ENCODE measurements at places on chromosomes 3 and 15.

- peak; percentile 36 for DNase-seq
These were observed 46.2 kb downstream of the PTH1R start for GRCh38 chr3:46923559-46924350.

- no peak for DNase-seq
These were observed 154.1 kb upstream of the CADPS start for GRCh38 chr3:63029326-63029725.

- no peak for DNase-seq
These were observed 15.8 kb upstream of the EPHB3 start for GRCh38 chr3:184545769-184546168.

DNA sequence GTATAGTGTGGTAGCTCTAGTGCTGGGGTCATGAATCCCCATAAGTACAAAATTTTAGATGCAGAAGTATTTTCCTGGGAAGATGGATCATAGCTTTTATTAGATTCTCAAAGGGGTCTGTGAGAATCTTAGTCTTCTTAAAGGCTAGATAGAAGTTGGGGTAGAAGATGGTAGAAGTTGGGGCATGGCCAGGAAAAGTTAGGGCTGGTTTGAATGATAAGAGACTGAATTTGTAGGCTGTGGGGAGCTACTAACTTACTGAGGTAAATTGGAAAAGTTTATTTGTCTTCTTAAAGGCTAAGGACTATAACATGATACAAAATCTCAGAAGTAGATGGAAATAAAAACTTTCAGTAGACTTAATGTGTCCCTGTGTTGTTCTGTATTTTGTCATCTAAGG, 1.6 kb upstream of the UBE2Q2 start:
- DNase-seq = no peak

DNA sequence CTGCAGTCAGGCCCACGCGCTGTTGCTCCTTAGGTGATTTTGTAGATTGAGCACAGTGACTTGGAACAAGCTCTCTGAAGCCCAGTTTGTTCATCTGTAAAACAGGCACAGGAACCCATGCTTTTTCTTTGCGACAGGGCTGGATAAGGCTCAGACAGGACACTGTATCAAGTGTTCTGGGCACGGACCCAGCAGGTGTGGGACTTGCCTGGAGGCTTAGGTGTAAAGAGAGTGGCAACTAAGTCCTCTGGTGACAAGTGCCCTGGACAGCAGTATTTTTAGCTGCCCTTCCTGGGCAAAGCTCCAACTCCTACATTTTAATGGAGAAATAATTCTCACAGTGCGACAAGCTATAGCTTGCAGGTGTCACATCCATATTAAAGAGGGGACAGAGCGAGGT, 32.2 kb downstream of the CD276 start:
- DNase-seq = no peak

GRCh38 chr3:4067893-4068292, 235.3 kb upstream of the SETMAR start:
- no peak for DNase-seq

GRCh38 chr15:58410353-58410752, 21.4 kb upstream of the LIPC start:
- DNase-seq = peak; percentile 49

DNA sequence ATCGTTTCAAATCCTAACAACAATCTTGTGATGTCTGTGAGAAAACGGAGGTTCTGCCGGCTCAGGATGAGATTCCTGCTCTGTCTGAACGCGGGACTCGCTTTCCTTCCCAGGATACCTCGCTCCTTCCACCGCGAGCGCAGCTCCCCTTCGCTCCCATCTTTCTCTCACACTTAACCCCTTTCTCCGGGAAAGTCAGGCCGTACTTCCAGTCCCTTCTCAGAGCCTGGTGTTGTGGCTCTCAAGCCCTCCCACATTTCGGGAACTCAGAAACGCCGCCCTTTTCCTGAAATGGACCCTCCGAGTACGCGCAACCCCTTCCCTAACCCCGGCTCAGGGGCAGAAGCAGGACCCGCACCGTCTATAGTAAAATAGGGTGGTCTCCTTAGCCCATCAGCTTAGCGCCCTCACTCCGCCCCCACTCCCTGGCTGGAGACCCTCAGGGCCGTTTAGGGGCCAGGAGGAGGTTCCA, 378 bp upstream of the FEM1B start:
- no peak for DNase-seq

DNA sequence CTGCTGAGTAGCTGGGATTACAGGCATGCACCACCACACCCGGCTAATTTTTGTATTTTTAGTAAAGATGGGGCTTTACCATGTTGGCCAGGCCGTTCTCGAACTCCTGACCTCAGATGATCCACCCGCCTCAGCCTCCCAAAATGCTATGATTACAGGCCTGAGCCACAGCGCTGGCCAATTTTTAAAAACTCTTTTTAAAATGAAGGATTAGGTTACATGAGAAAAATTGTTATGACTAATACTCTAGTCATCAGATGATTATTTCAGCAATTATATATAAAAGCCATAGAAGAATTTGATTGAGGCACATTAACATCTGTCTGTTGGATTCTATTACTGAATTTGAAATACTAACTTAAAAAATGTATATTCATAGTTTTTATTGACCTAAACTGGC, 134.1 kb upstream of the MNS1 start:
- no peak for DNase-seq

DNA sequence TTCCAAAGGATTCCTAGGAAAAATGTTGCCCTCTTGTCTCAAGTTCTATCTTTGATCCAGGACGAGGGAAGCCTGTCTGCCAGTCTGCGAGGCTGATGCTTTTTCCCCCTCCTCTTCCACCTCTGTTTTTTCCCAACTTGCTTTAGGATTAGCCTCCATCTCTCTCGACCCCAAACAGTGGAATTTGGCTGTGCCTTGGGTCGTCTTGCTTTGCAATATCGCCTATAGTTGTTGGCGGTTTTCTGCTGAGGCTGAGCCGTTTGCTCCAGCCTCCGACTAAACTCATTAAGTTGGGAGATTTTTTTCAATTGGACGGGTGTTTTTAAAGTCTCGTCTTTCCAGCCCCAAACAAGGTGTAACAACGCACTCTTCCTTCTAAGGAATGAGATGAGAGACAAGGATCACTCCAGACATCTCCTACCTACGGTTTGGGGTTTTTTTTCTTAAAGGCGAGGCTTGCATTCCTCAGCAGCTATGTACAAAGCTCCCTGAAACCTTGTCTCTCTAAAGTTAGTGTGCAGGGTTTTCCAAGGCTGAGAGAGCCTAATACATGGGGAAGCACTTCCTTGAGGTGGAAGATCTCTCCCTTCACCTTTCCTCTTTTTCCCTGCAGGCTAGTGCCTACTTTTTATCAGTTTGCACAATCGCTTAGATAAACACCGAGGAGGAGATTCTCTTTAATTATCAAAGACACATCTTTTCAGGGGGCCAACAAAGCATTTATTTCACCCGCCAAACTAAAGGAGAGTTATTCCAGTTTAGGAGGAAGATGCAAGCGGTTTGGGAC, 4.8 kb upstream of the NR2F2 start:
- DNase-seq = no peak

DNA sequence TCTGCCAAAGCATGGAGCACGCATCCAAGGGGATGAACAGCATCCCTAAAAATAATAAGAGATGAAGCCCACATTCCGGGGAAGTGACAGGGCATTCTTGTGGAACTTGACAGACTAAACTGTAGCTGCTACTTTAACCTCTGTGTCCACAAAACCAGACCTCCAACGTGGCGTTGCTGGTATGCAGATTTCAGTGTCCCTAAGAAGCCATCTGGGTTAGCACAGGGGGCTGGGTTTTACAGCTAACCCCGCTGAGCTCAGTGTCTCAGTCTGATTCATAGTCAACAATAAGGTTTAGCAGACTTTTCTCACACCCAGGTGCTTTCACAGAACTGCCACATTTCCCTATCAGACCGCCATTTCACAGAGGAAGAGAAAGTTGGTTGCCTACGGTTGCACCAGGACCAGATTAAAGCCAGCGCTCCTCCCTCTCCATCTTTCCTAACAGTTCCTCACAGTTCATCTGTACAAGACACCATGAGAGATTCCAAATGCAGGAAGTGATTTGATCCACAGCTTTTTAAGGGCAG, 61.6 kb upstream of the CTDSPL start:
- DNase-seq = no peak

DNA sequence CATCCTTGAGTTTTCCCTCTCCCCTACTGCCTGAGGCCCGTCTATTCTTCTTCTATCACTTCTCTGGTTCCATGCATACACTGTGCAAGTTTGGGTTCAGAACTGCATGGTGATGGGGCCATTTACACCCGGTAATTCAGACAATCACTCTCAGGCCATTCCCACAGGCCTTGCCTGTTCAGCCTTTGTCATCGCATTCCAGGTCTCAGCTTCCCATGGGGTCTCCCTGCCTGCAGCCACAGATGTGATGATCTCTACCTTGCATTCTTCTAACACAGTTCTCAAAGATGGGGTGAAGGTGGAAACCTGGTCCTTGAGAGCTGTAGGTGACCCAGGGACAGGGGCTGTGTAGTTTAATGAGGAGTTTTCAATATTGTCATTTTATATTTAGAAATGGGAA, 209.2 kb upstream of the TOPAZ1 start:
- no peak for DNase-seq

DNA sequence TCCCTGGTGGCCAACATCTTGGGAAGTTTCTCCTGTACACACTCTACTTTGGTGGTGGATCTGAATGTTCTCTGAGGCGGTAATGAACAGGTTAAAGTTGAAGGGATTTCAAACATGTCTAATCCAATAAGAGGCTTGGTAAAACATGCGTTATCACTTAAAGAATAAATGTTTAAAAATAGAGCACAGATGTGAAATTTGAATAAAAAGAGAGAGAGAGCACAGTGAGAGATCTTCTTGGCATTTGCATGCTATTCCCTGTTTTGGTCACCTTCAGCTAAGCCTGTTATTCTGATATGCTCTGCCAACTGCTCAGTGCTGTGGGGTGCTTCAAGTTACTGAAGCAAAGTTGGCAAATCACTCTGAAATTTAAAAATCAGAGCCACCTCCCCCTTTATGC, 237.7 kb upstream of the WNT5A start:
- no peak for DNase-seq

GRCh38 chr3:122493296-122493695, 21.4 kb downstream of the KPNA1 start:
- DNase-seq = no peak

DNA sequence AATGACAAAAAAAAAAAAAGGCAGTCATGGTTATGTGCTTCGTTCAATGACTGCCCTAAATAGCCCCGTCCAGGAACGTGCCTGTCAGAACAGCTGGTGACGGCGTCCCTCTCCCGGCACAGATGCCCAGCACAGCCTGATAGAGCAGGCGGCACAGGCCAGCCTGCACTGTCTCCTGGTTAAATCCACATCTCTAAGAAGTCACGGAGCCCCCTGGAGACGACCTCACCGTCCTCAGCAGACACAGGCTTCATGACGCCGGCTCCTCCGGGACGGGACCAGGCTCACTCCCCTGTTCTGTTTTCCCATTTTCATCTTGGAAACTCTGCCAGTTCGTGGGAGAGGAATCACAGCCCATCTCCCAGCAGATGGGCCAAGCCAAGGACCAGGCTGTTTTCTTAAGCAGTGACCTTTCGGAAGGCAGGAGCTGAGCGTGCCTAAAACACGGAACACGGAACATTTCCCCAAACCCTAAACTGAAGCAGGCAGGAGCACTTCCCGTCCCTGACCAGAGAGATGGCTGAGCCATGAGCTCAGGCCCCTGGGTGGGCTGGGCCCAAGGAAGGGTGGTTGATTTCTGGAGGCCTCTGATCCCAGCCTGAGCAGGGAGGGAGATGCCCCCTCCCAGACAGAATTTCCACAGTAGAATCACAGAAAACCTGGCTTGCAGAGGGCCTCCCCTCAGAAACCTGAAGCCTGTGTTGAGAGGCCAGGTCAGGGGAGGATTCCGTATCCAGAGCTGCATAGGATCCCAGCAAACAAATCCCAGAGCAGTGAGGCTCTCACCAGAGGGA, 35.9 kb downstream of the ADCY5 start:
- no peak for DNase-seq
